ENCODE measurements at places on chromosomes 13 and 19.

GRCh38 chr19:55096061-55096701, 20.5 kb downstream of the EPS8L1 start:
- DNase-seq, result peak; percentile 78

DNA sequence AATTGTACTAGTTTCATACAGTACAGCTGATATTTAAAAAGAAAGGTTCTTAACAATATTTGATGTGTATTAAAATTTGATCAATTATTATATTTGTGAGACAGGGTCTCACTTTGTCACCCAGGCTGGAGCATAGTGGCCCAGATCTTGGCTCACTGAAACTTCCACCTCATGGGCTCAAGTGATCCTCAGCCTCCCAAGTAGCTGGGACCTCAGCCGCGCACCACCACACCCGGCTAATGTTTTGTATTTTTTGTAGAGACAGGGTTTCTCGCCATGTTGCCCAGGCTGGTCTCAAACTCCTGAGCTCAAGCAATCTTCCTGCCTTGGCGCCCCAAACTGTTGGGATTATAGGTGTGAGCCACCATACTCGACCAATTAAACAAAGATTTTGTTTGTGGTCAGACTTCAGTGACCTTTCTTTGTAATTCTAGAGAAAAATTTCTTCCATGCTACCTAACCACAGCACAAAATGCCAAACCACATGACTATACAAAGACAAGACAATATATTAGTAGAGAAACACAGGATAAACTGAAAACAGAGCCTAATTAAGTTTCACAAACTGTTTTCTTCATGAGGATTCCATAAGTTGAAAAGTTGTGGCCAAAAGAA, 59.6 kb downstream of the RBM26 start:
- DNase-seq, result no peak

DNA sequence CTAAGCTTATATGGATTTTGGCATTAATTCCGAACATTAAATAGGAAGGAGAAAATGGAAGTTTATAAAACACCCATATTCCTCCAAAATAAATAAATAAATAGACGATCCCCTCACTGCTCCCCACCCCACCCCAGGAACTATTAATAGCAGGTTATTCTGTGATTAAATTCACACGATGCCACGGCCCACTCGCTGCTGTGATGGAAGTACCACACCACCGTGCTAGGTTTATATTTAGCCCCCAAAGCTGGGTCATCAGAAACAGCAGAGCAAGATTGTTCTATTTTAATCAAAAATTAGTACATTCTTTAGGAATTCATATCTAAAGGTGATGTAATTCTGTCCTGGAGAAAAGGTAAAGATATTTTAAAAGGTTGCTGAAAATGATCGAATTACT, 65.4 kb downstream of the CCDC70 start:
- DNase-seq, result no peak

- DNase-seq, result peak; percentile 84
Observed at GRCh38 chr19:50835785-50836542, 2.6 kb upstream of the KLK15 start.

DNA sequence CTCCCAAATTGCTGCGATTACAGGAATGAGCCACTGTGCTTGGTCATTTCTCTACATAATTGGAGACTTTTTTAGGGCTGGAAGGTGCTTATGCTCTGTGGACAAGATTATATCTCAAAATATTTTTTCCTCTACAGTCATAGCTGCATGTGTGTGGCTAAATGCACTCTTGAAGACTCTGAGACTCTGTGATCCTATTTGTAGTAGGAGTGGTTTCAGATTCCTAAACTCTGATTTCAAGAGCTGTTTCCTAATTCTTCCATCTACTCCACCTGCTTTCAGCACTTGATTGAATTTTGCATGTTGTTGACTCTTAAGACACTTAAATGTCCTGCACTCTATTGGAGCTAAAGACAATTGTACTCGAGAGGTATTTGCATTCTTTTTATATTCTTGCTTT, 78.0 kb downstream of the KLF5 start:
- no peak for DNase-seq

DNA sequence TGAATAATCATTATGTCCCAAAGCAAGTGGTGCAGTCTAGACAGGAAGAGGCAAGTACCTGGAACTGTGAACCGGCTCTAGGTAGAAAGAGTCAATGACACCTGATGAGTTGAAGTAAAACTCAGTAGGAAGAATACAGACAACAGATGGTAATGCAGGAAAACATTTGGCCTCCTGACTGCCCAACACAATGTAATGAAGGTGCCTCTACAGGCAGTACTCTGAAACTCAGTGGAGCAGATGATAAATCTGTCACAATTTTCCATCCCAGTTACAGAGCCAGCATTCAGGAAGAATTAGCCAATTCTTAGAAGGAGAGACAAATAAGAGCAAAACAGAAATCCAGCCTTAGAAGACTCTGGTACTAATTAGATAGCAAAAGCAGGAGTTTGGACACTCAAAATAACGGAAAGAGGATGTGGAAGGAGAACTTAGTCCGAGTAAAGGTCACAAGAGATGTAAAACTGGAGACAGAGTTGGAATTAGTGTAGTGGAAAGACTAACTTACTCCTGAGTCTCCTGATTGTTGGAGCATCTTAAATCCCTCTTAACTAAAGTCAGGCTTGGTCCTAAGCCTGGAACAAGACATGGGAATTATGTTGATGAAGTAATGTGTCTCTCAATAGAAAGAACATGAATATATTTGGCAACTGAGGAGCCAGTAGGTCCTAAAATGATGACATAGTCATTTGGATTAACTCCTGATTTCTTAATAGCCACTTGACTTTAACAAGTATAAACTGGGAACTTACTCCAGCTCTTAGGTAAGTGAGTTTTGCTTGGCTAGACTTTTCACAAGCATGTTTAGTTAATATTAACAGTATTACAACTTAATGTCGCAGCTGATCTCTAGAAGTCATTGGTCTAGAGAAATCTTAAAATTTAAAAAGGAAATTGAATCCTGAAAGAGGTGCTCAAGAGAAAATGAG, 457.3 kb upstream of the MIR17HG start:
- DNase-seq, result no peak

DNA sequence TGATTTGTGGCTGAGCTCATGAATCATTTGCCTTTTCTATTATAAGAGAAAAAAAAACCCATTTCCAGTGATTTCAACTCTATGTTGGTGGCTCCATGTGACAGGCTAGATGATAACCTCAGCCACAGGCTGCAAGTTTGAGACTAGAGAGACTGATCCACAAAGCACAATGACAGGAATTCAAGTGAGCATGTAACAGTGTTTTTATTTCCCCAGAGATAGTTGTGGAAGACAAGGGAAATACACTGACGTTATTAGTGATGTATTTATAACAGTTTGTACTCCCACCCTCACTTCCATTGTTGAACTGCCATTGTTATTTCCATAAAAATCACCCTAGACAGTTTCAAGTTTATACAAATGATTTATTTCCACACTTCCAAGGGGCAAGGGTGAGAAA, 27.9 kb upstream of the EDNRB start:
- no peak for DNase-seq

DNA sequence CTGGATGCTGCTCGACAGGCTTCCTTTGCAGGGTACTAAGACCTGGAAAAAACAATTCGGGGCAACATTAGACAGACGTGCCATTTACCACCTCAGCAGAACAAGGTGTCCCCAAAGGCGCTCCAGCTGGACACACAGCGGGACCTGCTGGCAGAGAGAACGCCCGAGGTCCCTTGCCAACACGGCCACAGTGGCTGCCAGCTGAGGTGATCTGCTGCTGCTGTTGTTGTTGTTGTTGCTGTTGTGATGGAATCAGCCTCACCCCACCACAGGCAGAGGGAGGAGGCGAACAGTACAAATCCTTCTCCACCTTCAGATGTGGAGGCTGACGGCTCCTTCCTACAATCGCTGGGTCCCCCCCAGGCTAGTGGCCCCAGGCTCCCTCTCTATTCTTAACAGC, 25.2 kb downstream of the ANKRD27 start:
- DNase-seq, result no peak

GRCh38 chr13:20161275-20161950, 561 bp upstream of the GJA3 start:
- peak; percentile 65 for DNase-seq

GRCh38 chr13:85615031-85615430, 184.2 kb downstream of the SLITRK6 start:
- no peak for DNase-seq

GRCh38 chr13:40252241-40252640, 414.2 kb downstream of the FOXO1 start:
- no peak for DNase-seq

DNA sequence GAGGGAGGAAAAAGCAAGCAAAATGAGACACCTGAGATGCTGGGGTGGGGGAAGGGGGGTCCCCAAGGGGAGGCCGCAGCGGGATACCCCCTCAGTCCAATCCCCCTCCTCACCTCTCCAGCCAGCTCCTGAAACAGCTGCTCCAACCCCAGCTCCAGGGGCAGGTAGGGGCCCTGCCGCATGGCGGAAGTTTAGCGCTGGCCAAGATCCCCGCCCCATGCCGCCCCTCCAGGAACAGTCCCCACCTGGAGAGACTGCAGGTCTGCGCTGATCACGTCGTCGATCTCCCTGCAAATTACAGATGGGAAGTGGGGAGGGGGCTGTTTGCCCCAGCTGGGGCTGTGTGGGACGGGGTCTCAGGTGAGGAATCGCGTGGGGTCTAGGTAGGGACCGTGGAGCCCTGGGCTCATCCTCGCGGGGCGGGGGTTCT, 9.0 kb downstream of the CAPN12 start:
- no peak for DNase-seq

GRCh38 chr13:30743319-30744055, 8.1 kb downstream of the ALOX5AP start:
- DNase-seq, result no peak

DNA sequence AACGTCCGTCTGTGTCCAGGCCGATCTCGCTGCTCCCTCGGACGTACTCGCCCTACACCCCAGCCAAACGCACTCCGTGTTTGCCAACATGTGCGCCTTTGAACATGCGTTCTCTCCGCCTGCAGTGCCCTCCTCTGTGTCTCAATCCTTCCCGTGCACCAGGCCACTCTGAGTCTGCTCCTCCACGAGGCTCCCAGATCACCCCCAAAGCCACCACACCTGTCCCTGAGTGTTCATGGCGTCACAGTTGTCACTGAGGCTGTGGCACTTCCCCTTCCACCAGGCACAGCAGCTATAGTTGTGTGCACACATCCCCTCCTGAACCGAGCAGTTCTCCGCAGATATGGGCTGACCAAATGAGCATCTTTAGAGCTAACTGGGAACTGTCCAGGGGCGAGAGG, 35.6 kb downstream of the RASA3 start:
- DNase-seq, result no peak

GRCh38 chr13:23510979-23511735, 59.1 kb upstream of the TNFRSF19 start:
- DNase-seq, result peak; percentile 67

All from Karpas-422 (cell line).